ENCODE measurements at places on chromosomes 11 and 22.

DNA sequence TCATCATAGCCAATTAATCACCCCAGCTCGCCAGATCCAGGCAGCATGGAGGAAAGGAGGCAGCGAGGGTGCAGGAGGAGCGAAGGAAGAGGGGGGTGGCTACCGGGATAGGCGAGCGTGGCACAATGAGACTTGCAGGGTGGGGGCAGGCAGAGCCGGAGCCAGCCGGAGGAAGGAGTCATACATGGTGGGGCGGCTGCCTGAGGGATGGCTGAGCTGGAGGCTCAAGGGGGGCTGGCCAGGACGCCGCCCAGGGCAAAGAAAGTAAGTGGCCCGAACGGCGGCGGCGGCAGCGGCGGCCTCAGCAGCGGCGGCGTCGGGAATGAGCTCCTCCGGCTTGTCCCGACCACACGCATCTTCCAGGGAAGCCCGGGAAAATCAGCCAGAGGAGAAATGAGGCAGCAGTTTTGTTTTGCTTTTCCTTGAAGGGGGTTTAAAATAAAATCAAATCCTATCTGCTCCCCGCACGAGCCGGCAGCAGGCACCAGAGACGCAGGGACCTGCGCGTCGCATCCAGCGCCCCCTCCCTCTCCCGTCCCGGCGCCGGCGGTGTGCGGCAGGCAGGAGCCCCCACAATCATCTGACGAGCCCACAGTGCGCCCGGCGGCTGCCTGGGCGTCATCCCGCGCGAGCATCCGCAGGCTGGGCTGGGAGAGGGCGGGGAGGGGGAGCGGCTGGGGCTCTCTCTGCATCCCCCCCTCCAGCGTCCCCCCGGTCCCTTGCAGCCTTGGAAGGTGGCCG, 263.6 kb downstream of the CTTN start:
- no peak for DNase-seq

- DNase-seq, result no peak
These were observed 11.6 kb downstream of the PRR33 start for GRCh38 chr11:1879941-1880720.

DNA sequence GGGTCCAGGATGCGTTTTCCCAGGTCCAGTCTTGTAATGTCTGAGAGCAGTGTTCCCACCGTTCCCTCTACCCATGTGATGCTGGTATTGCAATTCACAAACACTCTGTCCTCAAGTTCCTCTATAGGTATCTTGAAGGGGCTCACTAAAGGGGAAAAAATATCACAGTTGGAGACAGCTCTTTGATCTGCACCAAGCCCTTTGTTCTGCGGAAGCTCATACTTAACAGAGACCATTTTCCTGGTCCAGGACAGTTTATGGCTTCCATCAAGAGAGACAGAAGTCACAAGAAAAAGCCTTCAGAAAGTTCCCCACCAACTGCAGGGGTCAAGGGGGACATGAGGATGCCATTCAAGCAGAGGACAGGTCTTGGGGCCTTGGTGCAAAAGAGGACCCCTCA, 2.1 kb downstream of the CD3D start:
- no peak for DNase-seq

DNA sequence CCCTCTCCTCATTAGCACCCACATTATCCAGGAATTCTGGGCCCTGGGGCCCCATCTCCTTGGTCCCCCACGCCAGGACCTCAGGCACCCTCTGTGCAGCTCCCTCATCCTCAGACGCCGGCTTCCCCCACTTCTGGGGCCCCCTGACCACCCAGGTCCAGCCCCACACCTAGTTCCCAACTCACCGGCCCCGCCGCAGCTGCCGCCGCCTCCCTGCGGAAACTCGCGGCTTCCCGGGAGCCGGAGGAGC, at the start of gene PCSK7:
Gene PCSK7, minus strand, starts transcription at position 232 of the 250 bp plus-strand sequence. CDS start 2,229 bp downstream, outside the sequence.
- DNase-seq, result no peak

DNA sequence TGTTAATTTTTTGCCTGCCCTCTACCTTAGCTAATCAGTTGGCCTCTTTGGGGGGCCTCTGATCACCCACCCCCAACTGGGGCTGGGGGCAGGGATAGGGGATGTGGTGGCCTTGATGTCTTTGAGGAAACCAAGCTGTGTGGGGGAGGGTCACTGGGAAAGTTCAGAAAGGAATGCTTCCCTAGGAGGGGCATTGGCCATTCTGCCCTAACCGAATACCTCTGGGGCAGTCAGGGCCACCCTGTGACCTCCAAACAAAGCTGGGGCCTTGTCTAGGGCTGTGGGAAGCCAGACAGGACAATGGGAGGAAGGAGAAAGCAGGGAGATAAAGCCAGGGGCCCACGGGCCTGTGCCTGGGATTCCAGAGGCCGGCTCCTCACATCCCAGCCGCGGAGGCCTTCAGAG, 97.5 kb downstream of the TSPAN18 start:
- DNase-seq, result no peak

- DNase-seq, result no peak
These were observed 140.0 kb downstream of the TBC1D22A start for GRCh38 chr22:46902436-46902835.

DNA sequence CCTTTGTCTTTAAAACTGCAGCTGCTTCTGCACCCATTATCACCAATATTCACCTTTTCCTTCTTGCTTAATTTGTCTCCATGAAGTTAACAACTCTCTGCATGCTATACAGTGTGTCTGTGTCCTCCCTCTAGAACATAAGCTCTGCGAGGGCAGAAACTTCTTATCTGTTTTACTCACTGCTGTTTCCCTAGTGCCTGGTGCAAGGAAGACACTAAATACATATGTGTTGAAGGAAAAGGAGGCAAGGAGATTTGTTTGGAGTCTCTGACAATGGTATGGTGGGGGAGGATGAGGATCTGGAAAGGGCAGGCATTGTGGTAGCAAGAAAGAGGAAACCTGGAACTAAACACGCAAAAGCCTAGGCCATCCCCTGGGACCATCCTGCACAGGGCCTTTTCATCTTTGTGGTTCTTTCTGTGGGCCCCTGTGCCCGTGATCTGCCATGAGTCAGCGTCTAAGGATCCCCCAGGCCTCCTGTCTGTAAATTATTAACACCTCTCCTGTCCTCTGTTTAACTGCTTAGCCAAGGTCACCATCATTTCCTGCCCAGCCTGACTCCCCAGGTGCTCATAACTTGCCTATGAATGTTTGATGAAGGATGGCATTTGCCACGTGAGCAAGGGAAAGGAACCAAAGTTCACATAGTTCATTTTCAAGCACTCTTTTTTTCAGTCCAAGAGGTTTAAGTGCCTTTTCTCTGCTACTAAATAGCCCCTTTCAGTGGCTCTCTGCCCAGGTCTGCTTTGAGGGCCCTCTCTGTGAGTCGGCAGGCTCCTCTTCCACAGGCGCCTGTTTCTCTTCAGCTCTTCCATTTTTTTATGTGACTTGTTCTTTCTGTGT, 131.1 kb downstream of the RASSF10 start:
- DNase-seq, result no peak

- DNase-seq, result no peak
These were observed 30.3 kb downstream of the PDGFB start for GRCh38 chr22:39214383-39215069.

- DNase-seq, result no peak
These were observed 153.3 kb downstream of the EFCAB6 start for GRCh38 chr22:43658823-43659222.

- no peak for DNase-seq
These were observed 2.3 kb downstream of the RTN4RL2 start for GRCh38 chr11:57462597-57462996.

GRCh38 chr11:100869328-100869727, 182.2 kb downstream of the ARHGAP42 start:
- DNase-seq, result no peak
